ENCODE measurements at places on chromosomes 5 and 9.

DNA sequence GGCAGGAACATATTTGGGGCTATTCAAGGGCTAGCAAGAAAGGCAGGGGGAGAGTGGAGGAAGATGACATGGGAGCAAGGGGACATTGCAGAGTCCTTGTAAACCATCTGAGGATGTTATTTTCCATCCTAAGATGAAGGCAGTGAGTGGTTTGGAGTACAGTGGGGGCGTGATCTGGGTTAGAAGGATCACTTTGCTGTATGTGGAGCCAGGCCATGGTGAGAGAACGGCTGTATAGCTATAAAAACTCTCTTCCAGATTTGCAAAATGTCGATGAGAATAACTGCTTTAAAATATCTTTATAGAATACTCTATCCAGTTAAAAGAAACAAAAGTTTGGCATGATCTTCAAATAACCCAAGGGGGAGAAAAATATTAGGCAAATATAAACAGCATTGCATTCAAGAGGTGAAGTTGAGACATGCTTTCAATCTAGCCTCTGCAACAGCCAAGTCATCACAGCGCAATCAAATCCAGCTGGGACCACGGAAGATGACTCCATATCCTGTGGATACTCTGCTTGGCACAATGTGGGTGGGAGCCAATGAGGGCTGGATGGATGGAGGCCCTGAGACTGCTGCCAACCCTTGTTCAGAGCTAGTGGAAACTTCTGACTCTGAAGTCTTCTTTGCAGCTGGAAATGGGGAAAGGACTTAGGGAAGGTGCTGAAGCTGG is 111.5 kb upstream of the BASP1 start:
- no peak for DNase-seq

- DNase-seq: no peak
Observed at GRCh38 chr5:40578501-40579451, 100.9 kb upstream of the PTGER4 start.

GRCh38 chr9:102507044-102507687 is 488.0 kb upstream of the CYLC2 start:
- no peak for DNase-seq

GRCh38 chr5:154713615-154714125 is 41.5 kb upstream of the LARP1 start:
- no peak for DNase-seq

DNA sequence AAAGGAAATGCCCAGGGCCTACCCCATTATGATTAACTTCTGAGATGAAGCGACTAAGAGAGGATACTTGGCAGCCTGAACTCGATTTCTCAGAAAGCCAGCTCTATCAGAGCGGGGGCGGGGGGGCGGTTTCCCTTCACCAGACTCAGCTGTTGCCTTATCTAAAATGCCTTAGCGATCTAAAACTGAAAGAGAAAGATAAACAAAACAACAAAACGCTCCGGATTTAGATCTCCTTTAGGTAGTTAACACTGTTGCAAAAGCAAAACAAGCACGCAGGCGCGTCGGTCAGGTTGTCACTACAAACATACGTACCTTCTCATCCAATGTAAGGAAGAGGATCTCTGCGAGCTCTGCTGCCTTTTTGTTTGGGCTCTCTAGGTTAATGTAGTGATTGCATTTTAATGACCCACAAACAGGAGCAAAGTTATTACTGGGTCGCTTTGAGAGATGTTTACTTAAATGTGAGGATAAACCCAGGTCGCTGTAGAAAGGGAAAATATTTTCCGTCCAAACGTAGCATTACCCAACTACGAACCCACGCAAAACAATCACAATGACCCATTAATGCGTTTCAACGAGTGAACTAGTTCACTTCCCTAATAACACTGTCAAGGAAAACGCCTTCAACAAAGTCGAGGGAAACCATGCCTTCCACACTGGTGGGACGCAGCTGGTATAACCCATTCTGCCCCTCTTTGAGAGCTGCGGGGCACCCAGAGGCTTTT is 982 bp downstream of the EPB41L4A start:
- DNase-seq: peak; percentile 66

DNA sequence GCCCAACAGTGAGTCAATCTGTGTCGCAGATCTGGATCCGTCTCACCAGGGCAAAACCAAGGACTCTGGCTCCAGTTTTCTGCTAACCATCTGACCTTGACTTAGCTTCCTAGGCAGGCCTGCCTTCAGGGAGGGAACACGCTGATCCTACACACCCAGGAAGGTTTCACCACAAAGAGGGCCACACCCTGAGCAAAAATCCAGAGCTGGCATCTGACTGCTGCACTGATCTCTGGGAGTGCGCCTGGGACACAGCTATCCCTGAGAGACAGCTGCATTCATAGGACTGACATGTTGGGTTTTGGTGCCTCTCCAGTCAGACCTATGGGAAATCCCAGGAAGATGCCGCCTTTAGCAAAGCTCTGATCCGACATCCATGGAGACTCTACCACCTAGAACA is 47.5 kb downstream of the CDK5RAP2 start:
- DNase-seq: no peak

GRCh38 chr5:3428334-3428733 is 167.3 kb upstream of the IRX1 start:
- DNase-seq: no peak

- peak; percentile 96 for DNase-seq
Observed at GRCh38 chr9:128920381-128921058, at the start of gene PHYHD1. TSS of gene PHYHD1 (plus strand) at chr9:128920982. CDS start at chr9:128922324, 1,342 bp downstream.

DNA sequence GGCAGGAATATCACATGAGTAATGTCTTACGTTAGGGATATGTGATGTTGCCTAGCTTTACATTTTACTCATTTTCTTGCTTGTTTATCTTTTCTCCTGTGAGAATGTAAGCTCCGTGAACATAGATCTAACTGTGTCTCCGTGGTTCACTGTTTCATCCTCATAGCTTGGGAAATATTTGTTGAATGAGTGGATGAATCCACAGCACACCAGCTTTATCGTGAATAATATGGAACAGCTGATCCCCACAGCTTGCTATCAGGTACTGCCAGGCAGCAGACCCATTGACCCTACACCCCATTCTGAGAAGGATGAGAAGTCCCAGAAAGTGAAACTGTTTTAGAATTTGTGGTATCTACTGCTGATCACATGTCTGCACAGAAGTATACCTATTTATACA is 106.8 kb upstream of the FBN2 start:
- DNase-seq: no peak

- no peak for DNase-seq
Observed at GRCh38 chr9:3475300-3476020, 50.3 kb downstream of the RFX3 start.

DNA sequence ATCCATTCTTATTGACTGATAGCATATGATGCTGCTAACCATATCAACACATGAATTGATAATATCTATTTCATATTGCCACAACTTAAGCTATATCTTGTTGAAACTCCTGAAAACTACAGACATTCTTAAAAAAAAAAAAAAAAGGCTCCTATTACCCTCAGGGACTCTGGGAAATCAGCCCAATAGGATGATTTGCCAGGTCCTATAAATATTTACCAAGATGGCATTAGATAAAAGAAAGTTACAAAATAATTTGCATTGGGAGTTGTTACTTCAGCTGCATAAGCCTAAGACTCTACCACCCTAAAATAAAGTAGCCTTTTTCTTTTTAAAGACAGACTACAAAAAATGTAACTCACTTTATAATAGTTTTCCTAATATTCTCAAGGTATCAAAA is 84.4 kb downstream of the CDO1 start:
- no peak for DNase-seq

GRCh38 chr5:14665949-14666348 is 1.4 kb downstream of the OTULIN start:
- peak; percentile 55 for DNase-seq

- DNase-seq: peak; percentile 10
Observed at GRCh38 chr9:134066913-134067851, 644 bp downstream of the BRD3 start.

DNA sequence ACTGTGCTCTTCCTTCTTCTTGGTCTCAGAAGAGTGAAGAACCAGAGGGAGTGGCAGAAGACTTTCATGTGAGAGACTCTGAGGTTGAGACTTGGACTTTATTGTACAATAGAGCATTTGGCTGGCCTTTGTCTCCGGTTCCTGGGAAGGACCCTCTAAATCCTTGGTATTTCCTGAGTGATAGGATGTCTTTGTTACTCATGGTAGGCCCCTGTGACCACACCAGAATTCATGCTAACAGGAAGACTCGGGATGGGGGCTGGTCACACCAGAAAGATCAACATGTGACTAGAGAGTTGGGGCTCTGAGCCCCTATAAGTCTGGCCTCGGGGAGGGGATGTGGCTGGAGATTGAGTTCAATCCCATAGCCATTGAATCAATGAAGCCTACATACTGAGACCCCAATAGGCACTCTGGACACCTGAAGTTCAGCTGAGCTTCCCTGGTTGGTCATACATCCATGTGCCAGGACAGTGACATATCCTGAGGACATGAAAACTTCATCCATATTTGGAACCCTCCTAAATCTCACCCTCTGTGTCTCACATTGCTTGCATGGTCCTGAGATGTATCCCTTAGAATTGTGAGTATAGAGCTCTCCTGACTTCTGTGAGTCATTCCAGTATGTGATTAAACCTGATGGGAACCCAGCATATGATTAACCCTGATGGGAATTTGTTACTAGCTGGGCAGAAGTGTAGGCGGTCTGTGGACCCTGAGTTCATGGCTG is 201.7 kb downstream of the GADD45G start:
- DNase-seq: no peak

DNA sequence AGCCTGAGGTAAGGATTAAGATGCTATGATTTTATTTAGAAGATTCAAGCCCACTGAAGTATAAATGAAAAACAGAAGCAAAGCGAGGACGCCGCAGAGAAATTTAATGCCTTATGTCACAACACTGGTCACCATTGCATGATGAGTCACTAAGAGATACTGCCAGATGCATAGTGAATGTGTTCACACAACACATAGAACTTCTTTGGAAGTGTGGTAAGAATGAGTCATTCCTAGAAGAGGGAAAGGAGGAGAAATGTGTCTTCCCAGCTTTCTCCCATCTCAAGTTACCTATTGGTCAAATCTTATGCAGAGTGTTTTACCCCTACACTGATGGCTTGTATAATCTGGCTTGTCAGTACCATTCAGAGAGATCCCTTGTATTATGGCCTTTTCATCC is 465.3 kb upstream of the ARRDC3 start:
- DNase-seq: no peak

DNA sequence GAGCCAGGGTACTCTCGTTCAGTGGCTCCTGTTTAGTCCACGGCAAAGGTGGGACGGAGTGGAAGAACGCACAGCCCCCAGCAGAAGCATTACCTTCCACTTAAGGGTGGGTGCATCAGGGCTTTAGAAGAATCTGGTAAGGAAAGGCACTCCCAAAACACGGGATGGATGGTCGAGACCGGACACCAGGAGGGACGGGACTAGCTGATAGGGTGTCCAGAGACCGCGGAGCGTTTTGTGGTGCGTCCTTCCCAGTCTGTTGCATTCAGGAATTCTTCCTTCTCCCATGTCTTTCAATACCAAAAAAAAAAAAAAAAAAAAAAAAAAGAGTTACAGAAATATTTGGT is 545 bp upstream of the CTSV start:
- DNase-seq: no peak
